ENCODE measurements at places on chromosomes 1 and 21.

DNA sequence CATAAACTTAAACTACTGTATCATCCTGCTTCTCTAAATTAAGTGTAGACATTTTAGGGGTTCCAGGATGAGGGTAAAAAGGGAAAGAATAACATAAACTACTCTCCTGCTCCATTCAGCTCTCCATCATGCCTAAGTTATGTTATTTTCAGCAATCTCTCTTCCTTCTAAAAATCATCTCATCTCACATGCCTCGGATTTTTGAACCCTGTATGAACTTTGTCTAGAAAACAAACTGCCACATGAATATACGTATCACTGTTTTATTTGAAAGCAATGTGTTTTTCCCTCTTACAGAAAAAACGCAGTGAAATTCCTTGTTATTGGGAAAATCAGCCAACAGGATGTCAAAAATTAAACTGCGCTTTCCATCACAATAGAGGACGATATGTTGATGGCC is 32.6 kb downstream of the ZBED6 start:
- no peak for DNase-seq

DNA sequence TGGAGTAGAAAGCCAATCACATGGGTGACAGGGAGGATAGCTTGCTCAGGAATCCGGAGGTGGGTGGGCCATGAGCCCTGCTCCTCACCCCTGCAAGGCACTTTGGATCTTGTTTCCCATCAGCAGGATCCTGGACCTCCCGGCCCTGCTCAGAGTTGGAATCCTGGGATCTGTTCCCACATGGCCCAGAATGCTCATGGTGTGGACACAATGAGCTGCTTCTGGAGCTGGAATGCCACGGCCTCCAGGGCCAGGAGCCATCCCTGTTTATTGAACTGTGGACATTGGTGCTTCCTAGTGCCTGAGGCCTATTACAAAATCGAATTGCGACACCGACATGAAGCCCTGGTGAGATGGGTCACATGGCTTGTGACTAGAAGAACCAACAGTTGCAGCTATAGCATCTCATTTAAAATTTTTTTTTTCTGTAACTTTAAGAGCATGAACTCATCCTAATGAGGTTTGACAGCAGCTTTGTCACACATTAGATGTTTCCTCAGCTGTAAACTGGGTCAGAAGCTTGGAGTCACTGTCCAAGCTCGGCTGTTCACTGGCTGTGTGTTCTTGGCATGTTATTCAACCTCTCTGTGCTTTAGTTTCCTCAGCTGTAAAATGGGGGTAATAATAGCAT is 40.4 kb upstream of the GOLT1A start:
- DNase-seq = peak; percentile 84

GRCh38 chr1:119865627-119866026 is 30.7 kb downstream of the ADAM30 start:
- peak; percentile 71 for DNase-seq

DNA sequence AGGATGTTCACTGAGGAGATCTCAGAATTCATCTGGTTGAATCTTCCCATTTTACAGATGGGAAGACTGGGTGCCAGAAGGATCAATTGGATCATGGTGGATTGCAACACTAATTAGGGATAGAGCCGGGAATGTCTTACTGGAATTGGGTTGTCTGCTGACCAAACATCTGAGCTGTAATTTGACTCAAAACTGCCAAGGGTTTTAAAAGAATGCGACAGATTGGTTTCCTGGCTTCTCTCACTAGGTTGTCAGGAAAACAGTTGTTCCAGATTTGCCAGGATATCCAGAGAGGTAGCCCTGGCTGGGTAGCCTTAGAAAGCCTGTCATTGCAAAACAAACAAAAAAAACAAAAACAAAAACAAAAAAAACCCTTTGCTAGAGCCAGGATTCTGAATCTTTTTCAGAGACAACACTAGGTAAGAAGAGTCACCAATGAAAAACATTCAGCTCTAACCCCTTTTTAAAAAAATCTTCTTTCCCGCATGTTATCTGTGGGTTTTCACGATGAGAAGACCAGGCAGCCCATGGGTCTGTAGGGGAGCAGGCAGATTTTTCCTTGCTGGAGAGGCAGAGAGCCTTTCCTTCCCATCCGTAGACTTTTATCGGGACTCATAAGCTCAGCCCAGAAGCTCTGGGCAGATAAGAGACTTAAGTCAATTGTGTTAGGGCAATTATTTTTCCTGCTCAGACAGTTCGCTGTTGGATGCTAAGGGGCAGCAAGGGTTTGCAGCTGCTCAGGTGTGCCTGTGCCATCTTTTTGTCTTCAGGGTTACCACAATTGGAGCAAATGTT is 418.9 kb downstream of the PRDM2 start:
- no peak for DNase-seq
